ENCODE measurements at places on chromosomes 6 and 20.
A peak's percentile ranks its signal among the peaks of the same experiment; 100 is the strongest.

GRCh38 chr6:42709871-42710270 lies 12.5 kb downstream of the PRPH2 start:
- DNase-seq, result no peak

DNA sequence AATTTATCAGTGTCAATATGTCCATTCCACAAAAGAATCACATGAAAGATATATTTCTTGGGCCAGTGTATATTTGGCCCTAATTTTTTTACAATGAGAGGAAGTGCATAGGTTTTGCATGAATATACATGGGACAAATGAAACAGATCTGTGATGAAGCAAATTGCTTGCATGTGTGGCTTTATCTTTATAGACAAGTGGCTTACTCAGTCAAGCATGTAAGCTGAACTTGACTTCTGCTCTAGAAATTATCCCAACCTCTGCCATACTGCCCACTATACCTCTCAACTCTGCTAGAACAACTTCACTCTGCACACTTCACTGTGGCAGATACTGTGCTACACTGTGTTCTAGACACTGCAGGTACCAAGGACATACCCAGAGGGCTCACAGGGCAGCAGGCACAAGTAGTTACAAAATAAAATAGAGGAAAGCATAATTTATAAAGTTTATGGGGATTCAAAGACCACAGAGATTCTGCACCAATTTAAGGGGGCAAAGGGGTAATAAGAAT lies 349.2 kb upstream of the HSF2 start:
- DNase-seq, result no peak

GRCh38 chr6:93684339-93684738 lies 265.0 kb upstream of the EPHA7 start:
- no peak for DNase-seq

GRCh38 chr6:21438986-21439352 lies 154.6 kb upstream of the SOX4 start:
- DNase-seq, result no peak

DNA sequence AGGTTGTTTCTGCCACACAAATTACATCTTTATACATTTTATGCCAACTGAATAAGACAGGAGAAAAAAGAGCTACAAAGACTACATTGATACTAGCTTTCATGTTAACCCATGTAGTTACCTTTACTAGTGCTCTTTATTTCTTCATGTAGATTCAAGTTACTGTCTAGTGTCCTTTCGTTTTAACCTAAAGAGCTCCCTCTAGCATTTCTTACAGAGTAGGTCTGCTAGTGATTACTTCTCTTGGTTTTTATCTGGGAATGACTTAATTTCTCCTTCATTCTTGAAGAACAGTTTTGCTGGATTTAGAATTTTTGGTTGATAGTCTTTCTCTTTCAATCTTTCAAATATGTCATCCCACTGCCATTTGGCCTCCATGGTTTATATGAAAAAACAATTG lies 21.2 kb upstream of the NOP56 start:
- no peak for DNase-seq

GRCh38 chr20:57317789-57318371 lies 11.7 kb upstream of the SPO11 start:
- DNase-seq, result no peak

DNA sequence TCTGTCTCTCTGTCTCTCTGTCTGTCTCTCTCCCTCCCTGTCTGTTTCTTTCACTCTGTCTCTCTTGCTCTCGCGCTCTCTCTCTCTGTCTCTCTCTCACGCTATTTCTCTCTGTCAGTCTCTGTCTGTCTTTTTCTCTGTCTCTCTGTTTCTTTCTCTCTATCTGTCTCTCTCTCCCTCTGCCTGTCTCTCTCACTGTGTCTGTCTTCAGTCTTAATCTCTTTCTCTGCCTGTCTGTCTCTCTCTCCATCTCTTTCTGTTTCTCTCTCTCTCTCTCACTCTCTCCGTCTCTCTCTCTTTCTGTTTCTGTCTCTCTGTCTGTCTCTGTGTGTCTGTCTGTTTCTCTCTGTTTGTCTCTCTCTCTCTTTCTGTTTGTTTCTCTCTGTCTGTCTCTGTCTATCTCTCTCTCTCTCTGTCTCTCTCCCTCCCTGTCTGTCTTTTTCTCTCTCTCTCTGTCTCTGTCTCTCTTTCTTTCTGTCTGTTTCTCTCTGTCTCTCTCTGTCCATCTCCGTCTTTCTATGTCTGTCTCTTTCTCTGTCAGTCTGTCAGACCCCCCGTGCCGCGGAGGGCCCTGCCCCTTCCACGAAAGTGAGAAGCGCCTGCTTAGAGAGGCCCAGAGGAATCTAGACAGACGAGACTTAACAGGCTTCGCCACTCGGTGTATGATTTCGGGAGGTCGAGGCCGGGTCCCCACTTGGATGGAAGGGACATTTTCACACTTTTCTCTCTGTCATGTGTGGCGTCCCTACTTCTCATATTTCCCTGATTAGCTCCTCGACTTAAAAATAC lies 346.3 kb upstream of the DEFB115 start:
- DNase-seq, result no peak

DNA sequence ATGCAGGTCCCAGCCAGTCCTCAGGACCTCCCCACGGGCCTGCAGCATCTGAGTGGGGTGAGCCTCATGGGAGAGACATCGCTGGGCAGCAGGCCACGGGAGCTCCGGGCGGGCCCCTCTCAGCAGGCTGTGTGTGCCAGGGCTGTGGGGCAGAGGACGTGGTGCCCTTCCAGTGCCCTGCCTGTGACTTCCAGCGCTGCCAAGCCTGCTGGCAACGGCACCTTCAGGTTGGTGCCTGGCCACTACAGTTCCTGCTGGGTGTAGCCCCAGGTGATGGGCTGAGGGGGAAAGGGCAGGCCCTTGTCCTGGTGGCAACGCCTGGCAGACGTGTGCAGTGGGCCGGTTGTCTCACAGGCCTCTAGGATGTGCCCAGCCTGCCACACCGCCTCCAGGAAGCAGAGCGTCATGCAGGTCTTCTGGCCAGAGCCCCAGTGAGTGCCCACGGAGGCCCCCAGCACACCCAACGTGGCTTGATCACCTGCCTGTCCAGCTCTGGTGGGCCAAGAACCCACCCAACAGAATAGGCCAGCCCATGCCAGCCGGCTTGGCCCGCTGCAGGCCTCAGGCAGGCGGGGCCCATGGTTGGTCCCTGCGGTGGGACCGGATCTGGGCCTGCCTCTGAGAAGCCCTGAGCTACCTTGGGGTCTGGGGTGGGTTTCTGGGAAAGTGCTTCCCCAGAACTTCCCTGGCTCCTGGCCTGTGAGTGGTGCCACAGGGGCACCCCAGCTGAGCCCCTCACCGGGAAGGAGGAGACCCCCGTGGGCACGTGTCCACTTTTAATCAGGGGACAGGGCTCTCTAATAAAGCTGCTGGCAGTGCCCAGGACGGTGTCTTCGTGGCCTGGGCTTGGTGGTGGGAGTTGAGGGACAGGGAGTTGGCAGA lies 787 bp upstream of the TNFRSF6B start:
- peak; percentile 82 for DNase-seq

DNA sequence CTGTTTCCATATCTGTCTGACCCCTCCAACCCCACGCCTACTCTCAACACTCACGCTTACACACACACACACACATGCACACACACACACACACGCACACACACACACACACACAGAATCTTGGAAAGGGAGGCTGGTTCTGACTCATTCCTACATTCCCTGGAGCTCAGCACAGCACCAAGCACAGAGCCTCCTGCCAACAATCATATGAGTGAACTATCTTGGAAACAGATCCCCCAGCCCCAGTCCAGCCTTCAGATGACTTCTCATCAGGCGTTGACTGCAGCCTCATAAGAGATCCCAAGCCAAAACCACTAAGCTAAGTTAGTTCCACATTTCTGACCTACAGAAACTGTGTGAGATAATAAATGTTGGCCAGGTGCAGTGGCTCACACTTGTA lies 14.1 kb upstream of the HCK start:
- DNase-seq, result no peak

- DNase-seq, result no peak
Measured at GRCh38 chr6:5190507-5190906, 70.2 kb downstream of the LYRM4 start.

DNA sequence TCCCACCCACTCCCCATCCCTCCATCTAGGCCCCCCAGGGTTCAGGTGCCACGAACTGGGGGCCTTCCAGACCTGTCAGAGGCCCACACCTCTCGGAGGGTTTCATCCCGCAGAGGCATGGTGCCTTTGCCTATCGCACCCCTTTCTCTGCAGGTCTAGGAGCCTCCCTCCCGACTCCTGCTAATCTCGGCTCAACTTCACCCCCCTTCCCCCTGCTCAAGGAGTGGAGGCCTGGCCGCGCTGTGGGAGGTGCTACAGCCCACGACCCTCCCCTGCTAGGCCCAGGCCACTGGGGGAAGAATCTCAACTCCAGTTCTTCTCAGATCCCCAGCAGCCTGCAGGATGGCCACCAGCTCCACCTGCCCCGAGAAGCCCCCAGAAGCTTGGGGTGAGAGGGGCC lies at the start of gene TULP1:
Gene TULP1, minus strand, starts transcription at position 157 of the 400 bp plus-strand sequence. Its CDS starts 38 bp downstream, at position 119.
- no peak for DNase-seq

DNA sequence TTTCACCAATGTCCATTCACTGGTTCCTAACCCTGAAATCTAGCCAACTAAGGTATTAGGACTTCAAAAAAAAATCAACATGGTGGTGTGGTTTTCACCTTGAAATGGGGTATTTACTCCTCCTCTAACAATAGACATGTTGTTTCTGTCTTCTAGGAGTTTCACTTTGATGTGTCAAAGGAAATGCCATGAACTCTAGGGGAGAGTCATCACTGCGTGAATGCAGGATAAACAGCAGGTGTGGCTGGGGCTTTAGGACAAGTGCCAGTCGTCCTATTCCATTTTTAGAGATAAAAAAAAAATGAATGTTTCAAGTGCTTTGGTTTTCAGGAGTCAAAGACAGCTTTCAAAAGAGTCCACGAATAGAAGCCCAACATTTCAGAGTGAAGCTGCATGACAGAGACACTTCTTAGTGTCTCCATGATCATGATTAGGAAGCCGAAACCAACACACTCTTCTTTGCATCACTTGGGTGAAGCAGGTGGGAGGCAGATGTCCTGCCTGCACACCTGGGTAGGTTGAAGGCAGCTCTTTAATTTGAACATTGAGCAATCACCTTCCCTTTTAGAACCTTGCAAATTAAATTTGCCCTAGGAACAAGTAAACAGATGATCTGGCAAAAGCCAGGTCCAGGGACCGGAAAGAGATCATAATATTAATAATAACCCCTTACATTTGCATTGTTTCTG lies 328.5 kb upstream of the PRDM1 start:
- no peak for DNase-seq

GRCh38 chr6:14259594-14260152 lies 142.1 kb downstream of the CD83 start:
- DNase-seq, result no peak

GRCh38 chr6:108531332-108531731 lies 29.4 kb upstream of the FOXO3 start:
- DNase-seq, result no peak

GRCh38 chr6:156190270-156190669 lies 586.9 kb upstream of the ARID1B start:
- no peak for DNase-seq

DNA sequence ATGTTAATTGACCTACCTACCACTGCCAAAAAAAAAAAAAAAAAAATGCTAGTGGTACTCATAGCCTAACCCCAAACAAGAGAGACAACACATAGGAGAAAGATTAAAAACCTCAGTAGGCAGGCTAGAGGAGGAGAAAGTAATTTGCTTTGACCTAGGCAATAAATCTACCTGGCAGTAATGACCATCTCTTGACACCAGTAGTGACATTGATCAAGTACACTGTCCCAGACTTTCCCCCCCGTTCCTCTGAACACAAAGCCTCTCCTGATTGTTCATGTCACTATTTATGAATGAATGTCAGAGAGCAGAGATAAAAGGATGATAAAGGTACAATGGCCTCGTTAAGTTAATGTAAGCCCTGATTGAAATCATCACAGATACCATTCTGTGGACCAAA lies 746.8 kb downstream of the CBLN4 start:
- no peak for DNase-seq

- no peak for DNase-seq
Measured at GRCh38 chr6:34143196-34143883, 2.5 kb downstream of the GRM4 start.

- DNase-seq, result peak; percentile 58
Measured at GRCh38 chr6:35062676-35063574, 78.2 kb downstream of the TCP11 start.

GRCh38 chr6:100886076-100886475 lies 4.9 kb upstream of the ASCC3 start:
- no peak for DNase-seq

DNA sequence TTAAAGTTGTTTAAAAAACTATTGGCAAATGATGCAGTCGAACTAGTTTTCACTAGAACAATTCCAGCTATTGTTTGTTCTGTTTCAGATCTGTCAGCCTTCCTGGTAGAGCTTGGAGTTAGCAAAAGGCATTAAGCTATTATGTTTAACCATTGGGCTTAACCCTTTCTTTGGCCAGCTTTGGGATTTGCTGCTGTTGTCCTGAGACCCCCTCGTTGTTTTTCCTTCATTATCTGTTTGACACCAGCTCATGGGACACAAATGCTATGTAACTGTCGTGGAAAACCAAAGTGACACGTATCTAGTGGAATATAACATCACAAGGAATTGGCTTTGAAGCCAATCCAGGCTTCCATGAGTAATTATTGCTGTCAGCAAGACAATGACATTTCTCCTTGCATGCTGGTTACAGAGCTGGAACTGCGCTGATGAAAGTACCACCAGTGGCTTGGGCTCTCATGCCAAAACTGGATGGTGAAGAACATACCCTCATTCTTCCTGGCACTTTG lies 96.0 kb downstream of the EYA2 start:
- no peak for DNase-seq

GRCh38 chr20:4787069-4787468 lies 65.4 kb downstream of the PRND start:
- peak; percentile 89 for DNase-seq

GRCh38 chr20:36339646-36340592 lies 33.8 kb downstream of the DLGAP4 start:
- no peak for DNase-seq

GRCh38 chr20:56924292-56925081 lies 295.4 kb downstream of the TFAP2C start:
- no peak for DNase-seq

GRCh38 chr6:124659427-124659826 lies 302.8 kb upstream of the RNF217 start:
- no peak for DNase-seq

- no peak for DNase-seq
Measured at GRCh38 chr6:135586388-135586787, 88.8 kb upstream of the AHI1 start.

Measured in posterior vena cava (tissue), 2 donors.